ENCODE measurements at places on chromosomes 1 and 21. TPM values are rescaled to one million over a fixed set of nuclear protein-coding genes. Genes with fewer than 3 reads are reported as not detected.
A peak's percentile ranks its signal among the peaks of the same experiment; 100 is the strongest.

- no peaks in the 10 kb centered on the region for H3K36me3 ChIP-seq
- no peaks in the 10 kb centered on the region for H3K4me1 ChIP-seq
- no peaks in the 10 kb centered on the region for H3K27me3 ChIP-seq
- no peak for DNase-seq
Observed at GRCh38 chr1:182229921-182230491, 161.6 kb downstream of the GLUL start.

DNA sequence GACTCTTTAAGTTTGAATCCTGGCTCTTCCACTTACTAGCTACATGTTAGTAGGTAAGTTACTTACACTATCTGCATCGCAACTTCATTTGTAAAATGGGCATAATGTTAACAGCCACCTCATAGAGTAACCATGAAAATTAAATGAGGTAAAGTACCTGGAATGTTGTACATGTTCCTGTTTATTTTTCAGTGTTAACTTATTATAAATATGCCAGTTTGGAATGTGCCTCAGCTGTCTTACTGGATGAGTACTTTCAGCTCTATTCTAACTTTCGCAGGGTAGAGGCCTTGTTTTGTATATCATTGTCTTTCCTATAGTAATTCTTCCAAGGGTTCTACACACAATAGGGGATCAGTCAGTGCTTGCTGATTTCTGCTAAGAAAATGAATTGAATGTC, 167.4 kb downstream of the DUSP10 start:
- H3K4me3 ChIP-seq: no peak overlapping the region
- H3K36me3 ChIP-seq: no peaks in the 10 kb centered on the region
- no peak overlapping the region for H3K27ac ChIP-seq
- no peaks in the 10 kb centered on the region for H3K27me3 ChIP-seq

DNA sequence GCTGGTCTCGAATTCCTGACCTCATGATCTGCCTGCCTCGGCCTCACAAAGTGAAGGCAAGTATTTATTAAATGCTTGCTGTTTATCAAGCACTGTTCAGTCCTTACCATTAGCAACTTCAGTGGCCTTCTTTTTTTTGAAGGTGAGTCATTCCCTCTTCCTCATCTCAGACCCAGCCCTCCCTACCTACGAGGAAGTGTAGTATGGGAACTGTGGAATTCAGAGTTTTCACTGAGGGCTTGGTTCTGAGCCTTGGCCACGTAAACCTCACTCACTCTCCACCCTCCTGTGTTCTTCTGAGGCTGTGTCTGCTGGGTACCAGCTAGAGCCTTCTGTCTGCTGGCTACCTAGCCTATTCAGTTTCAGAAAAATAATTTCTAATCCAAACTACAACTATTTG, 218.3 kb upstream of the SGIP1 start:
- DNase-seq: no peak
- no peak overlapping the region for H3K27ac ChIP-seq
- H3K4me3 ChIP-seq: no peak overlapping the region
- peaks cover 4% of the 10 kb centered on the region for H3K36me3 ChIP-seq
- H3K27me3 ChIP-seq: no peaks in the 10 kb centered on the region

Gene HNRNPCL2
- total RNA-seq: not detected

DNA sequence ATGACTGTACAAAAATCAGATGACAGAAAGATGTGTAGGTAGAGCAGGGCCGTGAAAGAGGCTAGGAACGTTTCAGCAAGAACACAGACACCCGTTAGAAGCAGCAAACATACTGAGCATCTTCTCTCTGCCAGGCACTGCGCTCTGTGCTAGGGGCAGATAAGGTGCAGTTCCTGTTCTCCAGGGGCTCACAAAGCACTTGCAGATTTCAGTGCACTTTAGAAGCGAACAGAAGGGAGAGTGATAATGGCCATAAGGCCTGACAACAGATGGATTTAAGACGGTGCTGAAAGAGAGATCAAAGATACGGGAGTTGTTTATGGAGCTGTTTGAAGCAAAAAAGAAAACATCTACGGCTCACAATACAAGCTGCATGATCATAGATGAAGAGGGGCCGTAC, 200.3 kb upstream of the FOXD3 start:
- H3K36me3 ChIP-seq: no peaks in the 10 kb centered on the region
- no peak overlapping the region for H3K27ac ChIP-seq
- H3K4me1 ChIP-seq: peaks cover 5% of the 10 kb centered on the region
- no peak for DNase-seq
- peaks cover 19% of the 10 kb centered on the region for H3K27me3 ChIP-seq

DNA sequence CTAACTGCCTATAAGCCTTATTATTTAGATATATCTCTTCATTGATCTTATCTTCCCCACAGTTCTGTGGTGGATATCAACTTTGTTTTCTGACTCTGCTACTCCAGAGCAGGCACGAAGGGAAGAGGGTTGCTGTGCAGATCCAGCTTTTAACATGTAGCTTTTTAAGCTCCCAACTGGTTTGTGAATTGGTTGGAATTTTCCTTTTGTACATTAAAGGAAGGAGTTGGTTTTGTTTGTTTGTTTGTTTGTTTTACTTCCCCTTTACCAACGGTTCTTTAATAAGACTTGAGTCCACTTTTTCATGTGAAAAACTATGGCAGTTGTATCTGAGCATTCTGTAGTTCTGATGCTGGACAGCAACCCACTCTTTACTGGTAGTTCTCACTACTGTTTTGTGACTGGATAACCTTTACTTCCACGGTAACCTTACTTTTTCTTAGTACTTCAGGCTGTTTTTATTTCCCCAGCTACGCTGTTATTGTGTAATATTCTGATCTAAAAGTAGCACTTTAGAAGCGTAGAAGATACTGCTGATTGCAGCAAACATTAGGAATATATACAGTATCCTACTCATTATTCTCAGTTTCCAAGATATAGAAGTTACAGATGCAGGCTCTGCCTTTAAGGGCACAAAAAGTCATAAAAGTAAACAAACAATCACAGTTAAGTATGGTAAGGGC, 1.6 kb downstream of the GNPAT start:
- no peak for DNase-seq
- peak overlapping the region; percentile 100 for H3K27ac ChIP-seq
- H3K27me3 ChIP-seq: no peaks in the 10 kb centered on the region

DNA sequence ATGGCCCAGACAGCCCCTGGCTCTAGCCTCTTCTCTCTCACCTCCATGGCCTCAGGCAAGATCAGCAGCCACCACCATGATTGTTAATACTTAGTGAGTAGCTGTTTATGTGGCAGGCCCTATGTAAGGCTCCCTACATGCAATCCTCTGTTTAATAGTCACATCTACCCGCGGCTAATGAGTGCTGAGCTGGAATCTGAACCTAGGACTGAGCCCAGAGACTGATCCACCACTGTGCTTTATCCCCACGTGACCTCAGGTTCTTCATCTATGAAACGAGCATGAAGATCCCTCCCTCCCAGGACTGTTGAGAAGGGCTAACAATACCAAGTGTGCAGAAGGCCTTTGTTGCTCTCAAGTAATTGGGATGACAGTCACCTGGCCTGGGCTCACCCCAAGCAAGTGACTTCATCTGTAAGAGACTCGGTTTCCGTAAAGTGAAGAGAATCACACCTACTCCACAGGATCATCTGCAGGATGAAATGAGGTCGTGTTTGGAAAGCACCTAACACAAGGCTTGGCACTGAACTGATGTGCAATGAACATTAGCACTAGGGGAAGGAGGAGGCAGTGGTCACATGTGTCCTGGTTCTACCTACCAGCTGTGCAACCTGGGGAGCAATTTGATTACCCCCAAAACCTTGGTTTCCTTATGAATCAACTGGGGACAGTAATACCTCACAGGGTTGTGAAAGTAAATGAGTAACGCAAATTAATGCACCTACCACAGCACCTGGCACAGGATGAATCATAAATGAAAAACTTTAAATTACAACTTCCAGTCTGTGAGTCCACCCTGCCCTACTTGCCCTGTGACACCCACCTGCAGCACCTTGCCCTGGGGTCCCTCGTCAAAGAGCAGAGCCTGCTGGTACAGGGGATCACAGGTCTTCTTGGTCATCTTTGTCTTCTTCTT, 37.2 kb downstream of the RIMS3 start:
- peak overlapping the region; percentile 19 for H3K27ac ChIP-seq
- no peaks in the 10 kb centered on the region for H3K36me3 ChIP-seq
- H3K4me3 ChIP-seq: peak overlapping the region; percentile 63
- no peaks in the 10 kb centered on the region for H3K27me3 ChIP-seq
- DNase-seq: peak; percentile 73

- H3K36me3 ChIP-seq: no peaks in the 10 kb centered on the region
- DNase-seq: no peak
- no peak overlapping the region for H3K27ac ChIP-seq
- no peak overlapping the region for H3K4me3 ChIP-seq
- no peaks in the 10 kb centered on the region for H3K27me3 ChIP-seq
- H3K4me1 ChIP-seq: no peaks in the 10 kb centered on the region
Observed at GRCh38 chr1:216892581-216893160, 169.4 kb upstream of the ESRRG start.

DNA sequence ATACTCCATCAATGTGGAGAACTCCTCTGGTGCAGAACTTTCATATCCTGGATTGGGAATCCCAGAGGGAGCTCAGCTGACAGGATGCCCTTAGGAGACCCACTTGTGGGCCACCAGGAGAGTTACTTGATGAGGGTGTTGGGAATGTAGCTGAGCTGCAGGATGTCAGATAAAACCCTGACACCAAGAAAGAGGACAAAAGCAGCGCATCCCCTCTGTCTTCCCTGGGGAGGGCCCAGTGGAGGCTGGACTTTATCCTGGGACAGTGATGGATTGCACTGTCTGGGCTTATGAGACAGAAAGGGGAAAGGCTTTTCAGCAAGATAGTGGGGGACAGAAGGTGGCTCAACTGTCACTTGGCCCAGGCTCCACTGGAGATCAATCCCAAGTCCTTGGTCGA, 88.1 kb upstream of the BCAR3 start:
- no peak for DNase-seq
- H3K4me3 ChIP-seq: no peak overlapping the region
- peaks cover 5% of the 10 kb centered on the region for H3K27me3 ChIP-seq
- H3K4me1 ChIP-seq: peaks cover 22% of the 10 kb centered on the region
- no peaks in the 10 kb centered on the region for H3K36me3 ChIP-seq

GRCh38 chr1:44717653-44718052, 13.3 kb downstream of the RNU5D-1 start:
- no peaks in the 10 kb centered on the region for H3K36me3 ChIP-seq
- H3K4me3 ChIP-seq: peak overlapping the region; percentile 30
- H3K27ac ChIP-seq: peak overlapping the region; percentile 2
- H3K4me1 ChIP-seq: peaks cover 73% of the 10 kb centered on the region
- no peaks in the 10 kb centered on the region for H3K27me3 ChIP-seq

Gene GPR153
- total RNA-seq: 1.6 TPM

Gene BLACAT1
- total RNA-seq: 0.34 TPM

GRCh38 chr1:201456499-201457309, 12.3 kb downstream of the PHLDA3 start:
- H3K27ac ChIP-seq: no peak overlapping the region
- H3K27me3 ChIP-seq: peaks cover 48% of the 10 kb centered on the region
- no peak for DNase-seq
- H3K4me1 ChIP-seq: peaks cover 25% of the 10 kb centered on the region
- H3K4me3 ChIP-seq: no peak overlapping the region
- no peaks in the 10 kb centered on the region for H3K36me3 ChIP-seq

DNA sequence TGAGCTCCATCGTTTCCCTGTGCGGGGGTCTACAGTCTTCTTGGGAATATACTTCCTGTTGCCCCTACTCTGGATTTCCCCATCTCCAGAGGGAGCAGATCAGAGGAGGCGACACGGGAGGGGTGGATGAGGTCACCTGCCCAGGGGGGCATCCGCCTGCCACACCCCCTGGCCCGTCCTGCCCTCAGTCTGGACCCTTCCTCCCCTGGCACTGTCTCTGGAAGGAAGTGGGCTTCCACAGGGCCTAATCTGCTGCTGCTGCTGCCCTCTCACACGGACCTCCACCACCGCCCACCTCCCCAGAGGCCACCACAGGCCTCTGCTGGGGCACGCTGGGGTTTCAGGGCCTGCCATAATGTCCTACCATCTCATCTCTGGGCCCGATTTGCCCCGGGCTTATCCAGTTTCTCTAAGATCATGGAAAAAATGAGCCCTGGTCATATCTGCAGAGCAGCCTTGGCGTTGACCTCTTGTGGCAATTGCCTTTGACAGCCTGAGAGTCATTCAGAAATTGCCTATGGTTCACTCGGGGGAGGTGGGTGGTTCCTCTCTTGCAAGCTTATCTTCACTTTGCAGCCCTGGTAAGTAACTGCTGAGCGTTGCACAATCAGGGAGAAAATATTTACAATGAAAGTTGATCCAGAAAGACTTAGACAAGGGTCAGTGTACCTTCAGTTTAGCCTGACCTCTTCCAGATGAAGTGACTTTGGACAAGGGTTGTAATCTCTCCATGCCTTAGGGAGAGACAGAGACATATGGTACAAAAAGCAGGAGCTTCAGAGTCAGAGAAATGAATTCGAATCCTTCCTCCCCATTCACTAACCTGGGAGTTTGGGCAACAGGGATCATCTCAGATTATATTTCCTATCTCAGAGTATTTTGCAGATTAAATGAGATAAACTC, 252.4 kb downstream of the TOMM20 start:
- H3K4me1 ChIP-seq: peaks cover 76% of the 10 kb centered on the region
- H3K27me3 ChIP-seq: no peaks in the 10 kb centered on the region
- H3K4me3 ChIP-seq: peak overlapping the region; percentile 36
- peak; percentile 60 for DNase-seq
- no peaks in the 10 kb centered on the region for H3K36me3 ChIP-seq

- no peak for DNase-seq
- H3K27ac ChIP-seq: no peak overlapping the region
Observed at GRCh38 chr1:225707824-225708223, 54.9 kb upstream of the ENAH start.

- no peak for DNase-seq
- H3K27ac ChIP-seq: no peak overlapping the region
- H3K36me3 ChIP-seq: no peaks in the 10 kb centered on the region
- peaks cover 23% of the 10 kb centered on the region for H3K4me1 ChIP-seq
Observed at GRCh38 chr21:44295646-44296045, 4.2 kb upstream of the PFKL start.

DNA sequence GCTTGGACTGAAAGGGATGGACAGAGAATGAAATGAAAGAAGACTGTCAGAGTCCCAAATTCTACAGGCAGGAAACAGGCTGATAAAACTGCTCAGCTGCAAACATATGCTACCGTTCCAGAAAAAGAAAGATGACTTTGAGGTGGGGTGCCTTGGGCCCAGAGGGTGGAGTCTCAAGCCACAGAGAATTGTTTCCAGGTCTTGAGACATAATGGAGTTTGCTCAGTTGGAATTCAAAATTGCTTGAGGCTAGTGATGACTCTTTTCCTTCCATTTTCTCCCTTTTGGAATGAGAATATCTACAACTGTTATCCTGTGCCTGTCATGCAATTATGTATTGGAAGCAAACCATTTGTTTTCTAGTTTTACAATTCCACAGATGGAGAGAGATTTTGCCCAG, 23.6 kb upstream of the PSEN2 start:
- H3K27me3 ChIP-seq: no peaks in the 10 kb centered on the region
- no peak for DNase-seq
- no peaks in the 10 kb centered on the region for H3K36me3 ChIP-seq
- H3K4me3 ChIP-seq: no peak overlapping the region
- H3K4me1 ChIP-seq: no peaks in the 10 kb centered on the region
- H3K27ac ChIP-seq: no peak overlapping the region

Data from activated T-cell treated with anti-CD3 and anti-CD28 coated beads, Interleukin-2, amount 50 U/mL, for 72 hours (primary cell).